NCI-H2171 (cell line): ENCODE measurements at places on chromosomes 12 and 14.

- no peak for DNase-seq
Observed at GRCh38 chr12:57123813-57124212, 4.5 kb upstream of the LRP1 start.

DNA sequence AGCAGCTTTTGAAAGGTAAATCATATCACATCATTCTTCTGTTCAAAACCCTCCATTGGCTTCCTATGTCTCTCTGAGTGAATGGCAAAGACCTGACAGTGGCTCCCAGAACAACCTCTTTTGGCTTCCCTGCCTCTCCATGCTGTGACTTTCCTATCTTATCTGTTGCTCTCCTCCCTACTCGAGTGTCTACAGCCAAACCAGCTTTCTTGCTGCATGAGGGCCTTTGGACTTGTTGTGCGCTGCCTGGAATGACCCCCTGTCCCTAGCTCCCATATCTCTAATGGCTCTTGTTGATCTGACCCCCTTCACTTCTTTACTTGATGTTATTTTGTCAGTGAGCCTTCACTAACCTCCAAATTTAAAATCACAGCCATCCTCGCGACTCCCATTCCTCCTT, 2.5 kb downstream of the SYNE2 start:
- DNase-seq, result no peak

- DNase-seq, result no peak
Observed at GRCh38 chr14:77045238-77046162, 17.0 kb upstream of the IRF2BPL start.

DNA sequence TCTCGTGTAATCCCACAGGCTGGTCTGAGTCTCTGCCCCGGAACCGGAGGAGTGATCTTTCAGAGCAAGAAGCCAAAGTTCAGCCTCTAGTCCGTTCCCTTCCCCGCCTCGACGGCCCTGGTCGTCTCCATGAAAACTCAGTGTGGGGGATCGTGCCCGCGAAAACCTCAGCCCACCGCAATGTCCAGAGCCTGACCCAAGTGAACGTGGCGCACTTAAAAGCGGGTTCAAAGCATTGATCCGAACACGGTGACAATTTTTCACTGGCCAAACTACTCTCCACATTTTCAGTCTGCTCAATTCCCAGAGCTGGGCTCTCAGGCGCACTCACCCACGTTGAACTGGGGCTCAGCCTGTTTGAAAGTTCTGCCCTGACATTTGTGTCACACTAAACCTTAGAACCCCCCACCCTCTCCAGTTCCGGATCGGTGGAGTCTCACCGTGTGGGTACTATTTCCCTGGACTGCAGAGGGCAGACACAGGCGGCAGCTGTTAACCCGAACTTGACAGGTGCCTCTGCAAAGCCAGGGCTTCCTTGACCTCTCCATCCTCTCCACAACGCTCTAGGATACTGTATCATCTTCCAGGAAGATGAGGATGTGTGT, 886 bp upstream of the PRICKLE1 start:
- DNase-seq, result peak; percentile 8

GRCh38 chr14:56195704-56196103, 77.5 kb downstream of the PELI2 start:
- peak; percentile 20 for DNase-seq

- peak; percentile 20 for DNase-seq
Observed at GRCh38 chr14:56341766-56342493, 223.7 kb downstream of the PELI2 start.

DNA sequence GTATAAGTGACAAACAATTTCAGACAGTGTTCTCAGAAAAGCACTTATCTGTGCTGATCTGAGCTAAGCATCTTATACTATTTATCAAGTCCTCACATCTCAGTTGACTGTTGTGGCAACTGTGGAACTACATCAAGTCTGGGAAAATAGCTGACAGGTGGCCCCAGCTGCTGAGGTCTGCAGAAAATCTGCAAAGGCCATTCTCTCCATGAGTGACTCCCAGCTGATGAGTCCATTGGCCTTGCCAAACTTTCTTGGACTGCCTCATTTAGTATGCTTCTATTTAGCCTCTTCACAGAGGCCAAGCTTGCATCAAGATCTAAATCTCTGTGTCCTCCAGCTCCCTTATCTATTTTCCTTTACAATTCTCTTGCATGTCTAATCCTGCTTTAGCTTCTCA, 174.5 kb upstream of the RBM19 start:
- DNase-seq, result no peak

DNA sequence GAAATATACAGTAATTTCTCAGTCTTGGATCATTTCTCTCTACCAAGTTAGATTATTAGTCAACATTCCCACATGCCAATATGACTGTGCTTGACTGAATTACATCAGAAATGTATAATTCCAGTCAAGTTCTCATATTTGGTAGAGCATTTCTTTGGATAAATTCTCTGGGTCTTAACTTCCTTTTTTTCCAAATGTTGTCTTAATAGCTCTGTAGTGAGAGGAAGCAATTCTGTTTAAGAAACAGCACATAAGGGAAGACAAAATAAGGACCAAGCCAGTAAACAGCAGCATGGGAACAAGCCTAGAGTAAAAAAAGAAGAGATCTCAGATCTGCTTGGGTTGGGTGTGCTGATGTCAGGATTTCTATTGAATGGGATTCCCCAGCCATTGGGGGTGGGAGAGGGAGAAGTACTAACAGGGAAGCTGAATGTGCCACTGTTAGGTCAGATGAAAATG, 14.2 kb upstream of the DYRK2 start:
- DNase-seq, result no peak

DNA sequence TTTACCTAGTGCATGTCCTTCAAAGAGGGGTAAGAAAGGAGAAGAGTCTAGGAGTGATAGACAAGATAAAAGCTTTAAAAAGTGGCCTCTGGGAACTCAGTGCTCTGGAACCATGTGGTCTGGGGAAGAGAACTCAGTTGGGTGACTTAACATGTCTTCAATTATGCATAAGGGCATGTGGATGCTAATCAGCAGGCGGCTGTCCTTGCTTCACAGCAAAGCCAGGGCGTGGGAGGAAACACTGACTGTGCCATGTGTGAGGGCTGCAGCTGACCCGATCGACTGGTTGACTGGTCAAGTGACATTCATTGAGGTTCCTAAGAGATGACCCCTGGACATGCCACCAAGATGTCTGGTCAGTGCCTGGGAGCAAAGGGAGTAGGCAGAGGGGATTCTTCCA, 1053.8 kb downstream of the BCL11B start:
- DNase-seq, result no peak

DNA sequence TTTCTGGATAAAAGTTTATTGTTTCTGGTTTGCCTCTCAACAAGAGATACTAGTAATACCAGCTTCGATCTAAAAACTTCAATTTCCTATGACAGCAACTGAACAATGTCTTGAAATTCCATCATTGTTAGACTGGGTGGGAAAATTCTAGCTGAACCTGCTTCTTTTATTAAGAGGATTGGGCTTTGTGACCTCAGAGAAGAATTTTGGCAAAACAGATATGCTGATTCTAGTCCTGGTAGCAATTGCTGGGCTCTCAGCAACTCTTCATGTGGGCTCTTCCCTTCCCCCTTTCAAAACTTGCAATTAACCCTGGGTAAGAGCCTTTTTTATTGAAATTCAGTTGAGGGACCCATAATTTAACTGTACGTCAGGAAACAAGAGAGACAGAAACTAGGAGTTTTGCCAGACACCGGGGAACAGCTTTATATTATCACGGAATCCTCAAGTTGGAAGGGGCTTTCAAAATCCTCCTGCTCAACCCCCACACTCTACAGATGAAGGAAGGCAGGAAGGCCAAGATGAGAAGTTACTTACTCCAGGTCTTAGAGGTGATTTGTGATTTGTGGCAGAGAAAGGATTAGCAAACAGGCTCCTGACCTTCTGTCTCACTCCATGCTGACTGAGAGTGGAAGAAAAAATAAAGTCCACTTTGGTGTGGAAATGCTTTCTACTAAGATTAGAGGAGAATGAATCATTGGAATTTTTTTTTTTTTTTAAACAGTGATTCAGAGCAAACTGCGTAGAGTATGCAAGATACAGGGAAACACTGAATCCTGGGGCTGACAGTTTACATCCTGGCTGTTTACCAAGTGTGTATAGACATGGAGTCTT, 239.0 kb upstream of the ATP2B1 start:
- DNase-seq, result no peak

DNA sequence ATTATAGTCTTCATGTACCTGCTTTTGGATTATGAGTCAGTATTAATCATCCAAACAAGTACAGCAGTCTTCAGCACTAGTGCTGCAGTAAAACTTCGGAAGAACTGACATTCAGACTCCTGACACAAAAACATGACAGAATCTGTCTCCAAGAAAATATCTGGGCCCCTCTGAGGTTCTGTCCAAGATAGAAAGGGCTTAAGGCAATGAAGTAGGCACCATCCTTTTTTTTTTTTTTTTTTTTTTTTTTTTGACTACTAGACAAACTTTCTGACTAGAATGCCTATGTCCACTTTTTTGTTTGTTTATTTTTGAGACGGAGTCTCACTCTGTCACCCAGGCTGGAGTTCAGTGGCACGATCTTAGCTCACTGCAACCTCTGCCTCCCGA, 112.5 kb downstream of the MED13L start:
- no peak for DNase-seq

GRCh38 chr12:6547987-6548386, 7.9 kb downstream of the IFFO1 start:
- no peak for DNase-seq

- DNase-seq, result no peak
Observed at GRCh38 chr12:55909513-55909884, 18.2 kb downstream of the PYM1 start.

- DNase-seq, result no peak
Observed at GRCh38 chr14:89858089-89858488, 96.4 kb downstream of the EFCAB11 start.

GRCh38 chr14:93039649-93040315, 75.9 kb downstream of the ITPK1 start:
- DNase-seq, result no peak

GRCh38 chr14:74627076-74627475, 15.0 kb upstream of the LTBP2 start:
- no peak for DNase-seq

DNA sequence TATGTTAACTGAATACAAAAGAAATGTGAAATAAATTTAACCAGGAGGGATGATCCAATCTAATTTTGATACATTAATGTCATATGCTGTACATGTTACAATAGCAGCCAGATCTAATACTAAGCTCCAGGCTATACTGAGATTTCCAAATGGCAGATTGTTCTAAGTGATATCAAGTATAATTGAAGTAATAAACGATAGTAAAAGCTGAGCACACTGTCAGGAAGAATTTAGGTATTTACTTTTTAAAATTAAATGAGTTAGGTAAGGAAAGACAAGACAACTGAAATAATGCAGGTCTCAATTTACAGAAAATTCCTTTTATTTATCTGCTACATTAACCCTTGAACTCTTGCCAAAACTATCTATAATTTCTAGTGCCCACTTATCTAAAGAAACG, 39.9 kb downstream of the INSM2 start:
- no peak for DNase-seq

- no peak for DNase-seq
Observed at GRCh38 chr14:99559286-99559990, 44.6 kb downstream of the CCDC85C start.

DNA sequence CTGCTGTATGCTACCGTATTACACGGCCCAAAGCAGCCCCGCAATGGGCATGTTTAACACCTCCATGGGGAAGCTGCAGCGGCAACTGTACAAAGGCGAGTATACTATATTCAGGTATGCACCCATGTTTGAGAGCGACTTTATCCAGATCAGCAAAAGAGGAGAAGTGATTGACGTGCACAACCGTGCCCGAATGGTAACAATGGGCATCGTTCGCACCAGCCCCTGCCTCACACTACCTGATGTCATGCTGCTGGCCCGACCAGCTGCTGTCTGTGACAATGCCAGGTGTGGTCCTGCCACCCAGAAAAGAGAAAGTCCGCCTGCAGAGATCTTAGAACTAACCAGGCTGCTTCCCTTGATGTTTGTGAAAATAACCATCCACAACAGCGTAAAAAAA, 630 bp downstream of the GARIN6 start:
- no peak for DNase-seq

GRCh38 chr14:23910101-23910875, 43.3 kb upstream of the DHRS4 start:
- DNase-seq, result peak; percentile 74

- no peak for DNase-seq
Observed at GRCh38 chr14:81222691-81223090, 1.9 kb upstream of the GTF2A1 start.

GRCh38 chr12:122819209-122819785, 16.0 kb upstream of the HIP1R start:
- DNase-seq, result no peak

GRCh38 chr14:56808110-56808382, 2.2 kb downstream of the OTX2 start:
- DNase-seq, result no peak

- no peak for DNase-seq
Observed at GRCh38 chr14:63782683-63783389, 55.0 kb upstream of the SGPP1 start.

DNA sequence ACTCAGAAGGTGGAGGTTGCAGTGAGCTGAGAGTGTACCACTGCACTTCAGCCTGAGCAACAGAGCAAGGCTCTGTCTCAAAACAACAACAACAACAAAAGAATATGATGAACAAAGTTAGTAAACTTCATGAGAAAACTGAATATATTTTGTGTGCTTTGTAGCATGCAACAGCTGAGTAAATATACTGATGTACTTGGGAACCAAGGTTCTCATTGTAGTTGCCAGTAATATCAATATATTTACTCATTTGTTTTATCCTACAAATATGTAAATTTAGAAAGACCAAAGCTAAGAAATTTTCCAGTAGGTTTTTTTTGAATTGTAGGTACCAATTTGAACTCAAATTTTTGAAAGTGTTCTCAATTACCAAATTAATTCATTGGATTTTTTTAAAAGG, 127.2 kb downstream of the IPO8 start:
- DNase-seq, result no peak

DNA sequence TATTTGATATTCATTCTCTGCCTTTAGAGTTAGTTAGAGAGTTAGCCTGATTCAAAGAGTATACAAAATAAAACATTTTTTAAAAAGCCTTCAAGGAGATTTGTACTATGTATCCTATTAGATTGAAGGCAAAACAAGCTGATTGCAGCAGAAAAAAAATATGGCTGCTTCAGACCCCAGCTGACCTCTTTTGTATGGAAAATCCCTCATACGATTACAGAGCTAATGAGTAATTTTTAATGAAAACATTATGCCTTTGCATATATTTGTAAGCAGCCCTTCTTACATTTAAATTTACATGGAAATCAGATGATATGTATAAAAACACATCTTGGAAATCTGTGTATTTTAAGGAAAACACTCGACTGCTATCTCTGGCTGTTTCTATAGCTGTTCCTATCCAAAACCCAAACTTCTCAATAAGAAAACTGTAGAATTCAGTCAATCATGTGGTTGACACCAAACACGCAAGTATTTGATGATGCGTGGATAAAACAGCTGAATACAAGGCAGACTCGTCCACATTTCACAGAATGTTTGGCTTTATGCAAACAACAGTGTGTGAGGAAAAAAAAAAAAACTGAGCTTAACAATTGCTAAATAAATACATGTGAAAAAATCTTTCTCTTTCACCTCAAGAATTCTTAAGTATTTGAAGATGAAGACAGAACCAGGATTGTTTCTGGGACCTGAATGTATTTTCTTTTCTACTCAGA, 275.3 kb downstream of the EGLN3 start:
- no peak for DNase-seq

GRCh38 chr12:106074361-106074705, 64.4 kb downstream of the NUAK1 start:
- DNase-seq, result no peak

- no peak for DNase-seq
Observed at GRCh38 chr12:46109343-46110222, 119.2 kb upstream of the SCAF11 start.
